Thymus (tissue), 14 donors: ENCODE measurements at places on chromosomes 7 and 10. TPM values are rescaled to one million over a fixed set of nuclear protein-coding genes. Genes with fewer than 3 reads are reported as not detected.

HOXA2 gene
- 1.5 TPM for total RNA-seq

DCLRE1C gene
- total RNA-seq: 22.3 TPM

TMEM209 gene
- total RNA-seq: 13.4 TPM

VPS37D gene
- 1.2 TPM for total RNA-seq

GRCh38 chr10:131726076-131726880, 174.5 kb upstream of the PPP2R2D start:
- DNase-seq: no peak

DNA sequence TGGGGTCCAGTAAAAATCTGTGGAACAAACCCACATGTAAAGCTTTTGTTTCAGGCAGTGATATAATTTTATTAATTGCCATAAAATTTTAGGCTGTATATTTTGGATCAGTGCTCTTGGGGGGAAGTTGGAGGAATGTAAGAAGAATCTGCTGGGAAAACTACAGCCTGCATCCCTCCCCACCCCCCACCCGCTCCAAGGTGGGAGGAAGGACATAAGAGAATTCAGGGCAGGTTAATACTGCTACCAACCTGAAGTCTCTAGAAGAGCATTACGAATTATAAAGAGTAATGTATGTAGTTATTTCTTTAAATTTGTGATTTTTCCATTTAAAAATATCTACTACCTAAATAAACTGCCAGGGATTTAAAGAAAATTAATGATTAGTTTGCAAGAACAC, 47.2 kb upstream of the GPR37 start:
- DNase-seq: no peak

DNA sequence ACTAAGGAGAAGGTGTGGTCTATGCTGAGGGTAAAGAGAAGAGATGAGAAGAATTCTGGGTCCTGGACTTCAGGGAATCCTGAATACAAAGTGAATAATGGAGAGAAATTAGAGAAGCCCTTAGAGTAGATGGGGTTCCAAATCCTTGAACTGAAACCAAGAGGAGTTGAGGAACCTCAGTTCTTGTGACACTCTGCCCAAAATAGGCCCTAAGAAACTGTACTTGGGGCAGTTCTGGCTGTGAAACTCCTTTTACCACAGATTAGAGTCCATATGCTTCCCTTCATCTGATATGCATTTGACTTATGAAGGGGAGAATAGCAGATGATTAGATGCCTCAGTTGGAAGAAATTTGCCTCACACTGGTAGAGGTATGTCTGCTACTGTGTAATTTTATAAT, 19.0 kb downstream of the TES start:
- DNase-seq: no peak

DNA sequence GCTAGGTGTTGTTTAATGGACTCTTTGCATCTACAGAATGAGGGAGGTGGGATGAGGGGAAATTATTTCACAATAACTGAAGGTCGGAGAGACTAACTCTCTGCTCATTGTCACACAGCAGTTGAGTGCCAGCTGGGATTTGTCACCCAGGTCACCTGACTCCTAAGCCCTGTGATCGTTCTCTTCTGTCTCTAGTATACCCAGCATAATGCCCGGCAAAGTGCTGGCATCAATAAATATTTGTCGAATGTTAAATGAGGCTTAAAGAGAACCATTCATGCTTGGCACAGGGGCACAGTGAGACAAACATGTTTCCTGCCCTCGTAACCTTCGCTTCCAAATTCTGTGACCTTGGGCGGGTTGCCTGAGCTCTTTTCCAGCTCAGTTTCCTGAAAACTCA, 70.8 kb downstream of the TCF7L2 start:
- no peak for DNase-seq
